NCI-H1930 (cell line): ENCODE measurements at places on chromosomes 2 and 18.

- no peak for DNase-seq
These were observed 317.4 kb upstream of the ETAA1 start for GRCh38 chr2:67079729-67080128.

DNA sequence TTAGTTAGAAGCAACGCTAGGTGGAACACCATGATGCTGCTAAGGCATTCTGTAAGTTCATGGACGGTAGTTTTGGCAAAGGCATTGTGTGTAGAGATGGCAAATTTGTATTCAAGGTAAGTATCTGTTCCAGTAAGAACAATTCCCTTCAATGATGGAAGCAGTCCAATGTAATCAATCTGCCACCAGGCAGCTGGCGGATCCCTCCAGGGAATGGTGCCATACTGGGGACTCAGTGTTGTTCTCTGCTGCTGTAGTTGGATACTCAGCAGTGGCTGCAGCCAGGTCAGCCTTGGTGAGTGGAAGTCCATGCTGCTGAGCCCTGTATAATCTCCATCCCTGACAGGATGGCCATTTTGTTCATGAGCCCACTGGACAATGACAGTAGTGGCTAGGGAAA is 62.8 kb downstream of the ARL6IP6 start:
- no peak for DNase-seq

DNA sequence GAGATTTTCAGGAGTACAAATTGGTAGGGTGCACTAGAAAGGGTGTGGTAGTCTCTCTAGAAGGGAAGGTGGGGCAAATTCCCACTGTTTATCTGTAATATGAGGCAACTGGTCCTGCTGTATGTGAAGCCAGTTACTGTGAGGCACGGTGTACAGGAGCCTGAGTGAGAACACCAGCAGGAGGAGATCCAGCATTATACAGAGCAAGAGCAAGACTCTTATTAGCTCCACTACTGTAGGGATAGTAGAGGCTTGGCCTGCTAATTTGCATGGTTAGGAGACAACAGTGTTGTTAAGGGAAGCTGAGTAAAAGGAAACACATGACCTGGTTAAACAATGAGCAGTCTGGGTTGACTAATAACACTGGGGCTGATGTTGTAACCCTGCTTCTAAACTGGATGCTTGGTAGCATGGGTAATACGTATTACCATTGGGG is 76.3 kb upstream of the WDSUB1 start:
- no peak for DNase-seq

GRCh38 chr2:151306621-151307020 is 17.2 kb upstream of the NMI start:
- no peak for DNase-seq

GRCh38 chr2:104476563-104476988 is 377.3 kb upstream of the POU3F3 start:
- no peak for DNase-seq

DNA sequence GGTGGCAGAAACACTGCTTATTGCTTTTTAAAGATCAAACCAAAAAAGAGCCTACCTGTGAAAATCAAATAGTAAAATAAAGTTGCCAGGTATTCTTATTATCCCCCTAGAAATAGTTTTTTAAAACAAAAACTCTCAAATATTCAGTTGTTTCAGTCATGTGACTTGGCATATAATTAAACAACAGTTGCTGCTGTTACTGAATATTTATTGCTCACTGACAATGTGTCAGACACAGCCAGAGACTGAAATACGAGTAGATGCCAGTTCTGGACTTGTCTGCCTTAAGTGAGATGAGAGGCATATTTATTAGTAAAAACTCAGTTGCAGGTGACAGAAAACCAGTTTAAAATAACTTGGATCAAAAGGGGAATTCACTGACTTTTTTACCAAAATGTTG is 106.0 kb upstream of the RAB12 start:
- no peak for DNase-seq

- DNase-seq = no peak
These were observed 121.5 kb upstream of the GYPC start for GRCh38 chr2:126534478-126534877.

DNA sequence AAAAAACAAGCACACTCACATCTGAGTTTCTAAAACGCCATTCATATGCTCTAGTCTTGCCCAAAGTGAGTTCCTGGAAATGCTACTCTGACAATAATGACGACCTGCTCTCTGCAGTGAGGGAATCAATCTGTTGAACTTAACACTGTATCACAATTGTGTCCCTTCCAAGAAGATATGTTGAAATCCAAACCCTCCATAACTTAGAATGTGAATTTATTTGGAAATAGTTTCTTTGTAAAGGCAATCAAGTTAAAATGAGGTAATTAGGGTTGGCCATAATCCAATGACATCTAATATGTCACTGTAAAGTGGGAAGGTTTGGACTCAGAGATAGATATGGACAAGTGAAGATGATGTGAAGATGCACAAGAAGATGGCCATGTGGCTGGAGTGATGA is 264.5 kb downstream of the CD226 start:
- no peak for DNase-seq

- no peak for DNase-seq
These were observed 32.4 kb downstream of the ID2 start for GRCh38 chr2:8714283-8714682.

DNA sequence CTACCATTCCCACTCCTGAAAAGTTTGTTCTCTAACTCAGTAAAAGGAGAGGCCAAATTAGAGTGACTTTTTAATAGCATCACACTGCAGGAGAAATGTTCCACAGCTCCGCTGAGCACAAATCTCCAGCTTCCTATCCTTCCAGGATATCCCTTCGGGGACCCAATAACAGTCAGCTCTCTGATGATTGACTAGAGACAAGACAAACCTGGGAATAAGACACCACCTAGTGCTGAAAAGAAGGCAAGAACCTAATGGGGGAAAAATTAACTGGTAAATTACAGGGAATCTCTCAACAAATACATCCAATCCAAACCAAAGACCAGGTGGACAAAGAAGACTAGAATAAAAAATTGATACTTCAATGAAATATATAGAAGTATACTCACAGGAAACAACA is 977.1 kb upstream of the SOX11 start:
- no peak for DNase-seq

DNA sequence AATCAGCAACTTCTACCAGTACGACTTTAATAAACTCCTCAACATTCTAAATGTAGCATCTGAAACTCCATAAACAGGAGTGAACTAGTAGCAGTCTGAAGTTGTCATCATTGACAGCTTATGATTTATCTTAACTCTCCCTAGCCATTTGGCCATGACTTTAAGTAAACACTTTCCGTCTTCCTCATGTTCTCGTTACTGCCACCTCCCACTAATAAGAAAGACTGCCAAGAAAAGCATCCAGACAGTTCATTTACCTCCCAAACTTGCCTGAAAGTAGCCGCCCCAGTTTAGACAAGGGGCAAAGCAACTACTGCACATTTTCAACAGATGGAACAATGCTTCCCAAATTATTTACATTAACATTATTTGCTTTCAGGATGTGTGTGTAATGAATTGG is 287.5 kb downstream of the OSR1 start:
- DNase-seq = no peak

DNA sequence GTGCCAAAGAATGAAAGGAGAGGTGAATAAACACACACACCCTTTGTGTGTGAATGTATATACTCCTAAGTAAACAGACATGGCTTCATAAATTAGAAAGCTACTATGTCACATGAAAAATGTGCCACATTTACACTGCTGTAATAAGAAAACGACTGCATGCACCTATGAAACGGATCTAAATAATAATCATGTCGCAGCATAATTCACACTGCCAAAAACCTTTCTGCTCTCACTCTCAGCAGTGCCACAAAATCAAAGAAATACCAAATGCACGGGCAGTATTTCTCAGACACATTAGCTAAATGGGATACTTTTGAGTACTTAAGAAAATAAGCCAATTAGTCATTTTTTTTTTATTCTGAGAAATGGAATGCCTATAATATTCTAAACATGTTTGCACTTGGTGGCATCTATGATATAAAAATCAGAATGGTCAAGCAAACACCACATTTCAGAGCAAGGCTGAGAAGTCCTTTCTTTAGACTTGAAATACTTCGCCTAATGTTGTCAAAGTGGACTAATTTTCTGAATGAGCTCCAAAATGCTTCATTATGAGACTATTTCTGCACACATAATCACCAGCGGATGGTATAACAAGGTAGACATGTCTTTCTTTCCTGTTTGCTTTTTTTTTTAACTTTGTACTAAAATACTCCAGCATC is 6.6 kb downstream of the BCL11A start:
- no peak for DNase-seq

DNA sequence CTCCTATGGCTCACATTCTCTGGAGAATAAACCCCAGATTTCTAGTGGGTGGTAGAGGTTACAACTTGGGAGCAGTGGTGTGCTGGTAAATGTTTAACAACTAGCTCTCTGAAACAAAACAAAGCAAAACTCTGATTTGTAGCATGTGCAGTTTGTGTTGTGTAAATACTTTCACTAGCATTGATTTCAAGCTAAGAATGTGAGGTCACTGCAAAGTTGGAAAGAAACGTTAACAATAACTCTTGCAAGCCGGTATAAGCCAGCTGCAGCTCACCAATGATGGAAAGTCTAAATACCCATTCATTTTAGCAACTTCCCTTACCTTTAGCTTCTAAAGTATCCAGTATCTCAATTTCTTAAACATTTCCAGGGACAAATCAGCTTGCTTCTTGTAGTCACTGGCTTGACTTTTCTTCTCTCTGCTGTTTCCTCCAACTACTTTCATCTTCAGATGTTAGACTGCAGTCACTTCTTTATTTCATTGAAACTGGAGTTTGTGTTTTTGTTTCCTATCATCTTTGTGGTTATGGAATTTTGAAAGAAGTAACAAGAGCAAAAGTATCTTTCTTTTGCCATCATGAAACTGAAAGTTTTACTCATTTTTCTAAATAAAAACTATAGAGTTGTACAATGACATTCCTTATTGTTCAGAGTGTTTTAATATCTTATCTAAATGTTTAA is 140.2 kb downstream of the PLCL1 start:
- DNase-seq = no peak

DNA sequence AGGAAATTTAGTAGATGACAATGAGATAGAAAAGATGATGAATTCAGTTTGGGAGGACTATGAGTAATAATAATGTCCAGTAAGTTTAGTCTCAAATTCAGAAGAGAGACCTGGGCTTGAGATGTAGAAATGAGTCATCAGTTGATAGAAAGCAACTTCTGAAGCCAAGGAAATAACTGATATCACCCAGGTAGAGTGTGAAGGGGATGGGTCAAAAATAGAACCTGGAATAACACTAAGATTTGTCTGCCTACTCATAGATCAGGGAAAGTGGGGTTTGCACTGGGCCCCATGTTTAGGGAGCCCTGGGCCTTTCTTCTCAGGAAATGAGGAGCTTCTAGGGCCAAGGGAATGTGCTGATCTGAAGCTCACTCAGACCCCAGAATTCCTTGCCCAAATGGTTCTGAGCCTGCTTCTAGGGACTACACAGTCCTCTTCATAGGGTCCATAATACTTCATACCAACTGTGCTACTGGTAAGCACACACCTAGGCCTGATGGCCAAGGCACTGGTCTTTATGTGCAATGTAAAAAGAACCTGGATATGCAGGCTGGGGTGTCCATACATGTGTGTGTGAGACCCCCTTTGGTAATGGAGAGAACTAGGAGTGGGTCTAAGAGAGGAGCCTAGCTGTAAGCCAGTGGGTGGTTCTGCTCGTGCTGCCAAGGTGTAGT is 141.2 kb downstream of the IKZF2 start:
- no peak for DNase-seq

GRCh38 chr2:158719403-158719802 is 75.7 kb upstream of the DAPL1 start:
- no peak for DNase-seq

GRCh38 chr18:5159080-5159479 is 38.0 kb downstream of the AKAIN1 start:
- DNase-seq = no peak

- DNase-seq = no peak
These were observed 380.6 kb upstream of the REG3G start for GRCh38 chr2:78644854-78645253.

- no peak for DNase-seq
These were observed 12.4 kb upstream of the CHRNA1 start for GRCh38 chr2:174776675-174777074.

DNA sequence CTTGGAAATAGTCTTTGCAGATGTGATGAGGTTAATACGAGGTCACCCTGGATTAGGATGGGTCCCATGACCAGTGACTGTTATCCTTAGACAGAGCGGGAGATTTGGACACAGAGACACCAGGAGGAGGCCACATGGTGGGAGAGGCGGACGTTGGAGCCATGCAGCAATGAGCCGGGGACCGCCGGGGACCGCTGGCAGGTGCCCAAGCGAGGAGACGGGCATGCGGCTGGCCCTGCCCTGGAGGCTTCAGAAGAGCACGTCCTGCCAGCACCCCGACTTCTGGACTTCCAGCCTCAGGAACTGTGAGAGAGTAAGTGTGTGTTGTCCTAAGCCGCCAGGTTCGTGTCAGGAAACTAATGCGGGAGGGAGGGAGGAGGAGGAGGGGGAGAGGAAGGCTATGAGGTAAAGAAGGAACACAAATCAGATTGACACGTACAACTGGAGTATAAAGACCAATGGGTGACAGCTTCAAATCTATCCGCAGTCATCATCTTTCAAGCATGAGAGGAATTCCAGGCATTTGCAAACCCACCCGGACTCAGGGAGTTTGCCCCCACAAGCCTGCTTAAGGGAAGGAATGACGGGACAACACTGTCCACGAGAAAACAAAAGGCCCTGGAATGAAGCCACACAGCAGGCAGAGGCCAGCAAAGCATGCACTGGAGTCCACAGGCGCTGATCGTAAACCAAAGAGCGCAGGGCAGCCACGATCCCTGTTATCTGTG is 11.6 kb upstream of the BOK start:
- DNase-seq = no peak

- no peak for DNase-seq
These were observed 62.5 kb downstream of the CERS6 start for GRCh38 chr2:168518555-168519066.

DNA sequence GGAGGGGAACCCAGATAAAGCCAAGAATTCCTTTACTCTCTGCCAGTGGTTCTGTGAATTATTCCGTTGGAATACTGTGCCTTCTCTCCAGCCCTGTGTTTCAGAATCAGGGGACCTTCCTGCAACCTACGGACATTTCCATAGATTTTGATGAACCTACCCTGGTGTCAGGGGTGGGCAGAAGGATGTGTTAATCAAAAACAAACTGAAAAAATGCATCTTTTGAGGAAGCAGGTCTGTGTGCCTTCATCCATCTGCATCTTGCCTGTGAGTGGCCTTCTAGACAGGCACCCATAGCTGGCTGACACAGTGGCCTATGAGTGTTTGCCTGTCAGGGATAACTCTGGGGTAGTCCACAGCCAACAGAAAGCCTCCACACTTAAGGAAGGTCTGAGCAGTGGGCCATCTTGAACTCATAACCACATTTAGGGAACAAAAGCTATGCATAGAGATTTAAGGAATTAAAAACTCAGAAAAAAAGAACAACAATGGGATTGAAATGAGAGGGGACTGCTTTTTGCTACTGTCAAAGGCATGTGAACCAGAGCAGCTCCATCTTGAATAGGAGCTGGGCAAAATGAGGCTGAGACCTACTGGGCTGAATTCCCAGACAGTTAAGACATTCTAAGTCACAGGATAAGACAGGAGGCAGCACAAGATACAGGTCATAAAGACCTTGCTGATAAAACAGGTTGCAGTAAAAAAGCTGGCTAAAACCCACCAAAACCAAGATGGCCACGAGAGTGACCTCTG is 45.9 kb upstream of the ITGA6 start:
- no peak for DNase-seq
